Tibial nerve (tissue), 4 donors: ENCODE measurements at places on chromosomes 7 and 10. TPM values are rescaled to one million over a fixed set of nuclear protein-coding genes. Genes with fewer than 3 reads are reported as not detected.

CFAP69 gene
- total RNA-seq: 18.9 TPM

PON1 gene
- total RNA-seq: not detected

ABCB4 gene
- 2.0 TPM for total RNA-seq

HPSE2 gene
- 0.63 TPM for total RNA-seq

- DNase-seq: no peak
- H3K27ac ChIP-seq: no peak overlapping the region
- no peaks in the 10 kb centered on the region for H3K27me3 ChIP-seq
- H3K4me1 ChIP-seq: no peaks in the 10 kb centered on the region
- H3K4me3 ChIP-seq: no peak overlapping the region
Measured at GRCh38 chr10:77737608-77738007, 100.0 kb upstream of the KCNMA1 start.

GRCh38 chr7:122488241-122488640, 183.7 kb upstream of the FEZF1 start:
- no peaks in the 10 kb centered on the region for H3K36me3 ChIP-seq
- H3K27ac ChIP-seq: no peak overlapping the region
- no peak overlapping the region for H3K4me3 ChIP-seq
- no peak for DNase-seq
- H3K4me1 ChIP-seq: no peaks in the 10 kb centered on the region

DNA sequence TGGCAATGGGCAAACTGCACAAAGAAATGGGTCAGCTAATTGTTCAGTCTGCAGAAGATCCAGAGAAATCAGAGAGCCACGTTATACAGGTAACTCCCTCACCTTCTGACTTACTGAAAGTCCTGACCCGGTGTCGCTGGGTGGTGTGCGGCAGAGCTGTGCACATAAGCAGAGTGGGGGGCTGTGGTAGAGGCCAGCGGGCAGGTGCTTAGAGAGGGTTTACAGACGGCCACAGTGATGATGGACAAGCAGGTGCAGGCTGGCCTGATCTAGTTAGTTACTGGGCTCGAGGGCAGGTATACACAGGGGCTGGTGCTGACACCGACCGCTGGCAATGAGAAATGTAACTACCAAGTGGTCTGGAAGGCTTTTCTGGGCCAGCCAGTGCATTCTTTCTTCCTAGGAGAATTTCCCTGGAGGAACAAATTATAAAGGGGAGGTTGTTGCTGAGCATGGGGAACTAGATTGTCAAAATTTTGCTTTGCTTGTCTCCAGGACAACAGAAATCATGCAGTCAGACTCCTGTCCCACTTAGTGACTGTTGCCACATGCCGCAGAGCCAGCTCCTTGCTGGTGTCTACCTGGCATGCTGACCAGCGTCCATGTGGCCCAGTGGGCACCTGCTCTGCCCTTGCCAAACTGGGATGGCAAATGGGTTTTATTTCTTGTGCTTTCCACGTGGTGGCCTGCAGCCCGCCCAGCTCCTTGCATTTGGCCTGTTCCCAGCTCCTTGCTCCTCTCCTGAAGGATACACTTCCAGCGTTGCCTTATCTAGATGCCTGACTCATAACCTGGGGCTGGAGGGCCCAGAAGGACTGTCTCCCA, 28.8 kb downstream of the DENND10 start:
- H3K4me1 ChIP-seq: no peaks in the 10 kb centered on the region
- peaks cover 59% of the 10 kb centered on the region for H3K36me3 ChIP-seq
- peak overlapping the region; percentile 76 for H3K27ac ChIP-seq
- no peak overlapping the region for H3K4me3 ChIP-seq

- no peak overlapping the region for H3K4me3 ChIP-seq
- H3K36me3 ChIP-seq: peaks cover 11% of the 10 kb centered on the region
- no peak overlapping the region for H3K27ac ChIP-seq
- DNase-seq: no peak
Measured at GRCh38 chr10:21769041-21769440, 234.5 kb downstream of the DNAJC1 start.

- H3K4me1 ChIP-seq: peaks cover 78% of the 10 kb centered on the region
- no peaks in the 10 kb centered on the region for H3K36me3 ChIP-seq
- peak overlapping the region; percentile 82 for H3K27ac ChIP-seq
- no peaks in the 10 kb centered on the region for H3K27me3 ChIP-seq
- no peak for DNase-seq
Measured at GRCh38 chr10:124698545-124699469, 45.4 kb downstream of the FAM53B start.

- H3K27ac ChIP-seq: no peak overlapping the region
- H3K27me3 ChIP-seq: no peaks in the 10 kb centered on the region
- DNase-seq: no peak
- H3K4me1 ChIP-seq: peaks cover 21% of the 10 kb centered on the region
- H3K36me3 ChIP-seq: no peaks in the 10 kb centered on the region
Measured at GRCh38 chr7:134907639-134908038, 78.7 kb upstream of the AGBL3 start.

DNA sequence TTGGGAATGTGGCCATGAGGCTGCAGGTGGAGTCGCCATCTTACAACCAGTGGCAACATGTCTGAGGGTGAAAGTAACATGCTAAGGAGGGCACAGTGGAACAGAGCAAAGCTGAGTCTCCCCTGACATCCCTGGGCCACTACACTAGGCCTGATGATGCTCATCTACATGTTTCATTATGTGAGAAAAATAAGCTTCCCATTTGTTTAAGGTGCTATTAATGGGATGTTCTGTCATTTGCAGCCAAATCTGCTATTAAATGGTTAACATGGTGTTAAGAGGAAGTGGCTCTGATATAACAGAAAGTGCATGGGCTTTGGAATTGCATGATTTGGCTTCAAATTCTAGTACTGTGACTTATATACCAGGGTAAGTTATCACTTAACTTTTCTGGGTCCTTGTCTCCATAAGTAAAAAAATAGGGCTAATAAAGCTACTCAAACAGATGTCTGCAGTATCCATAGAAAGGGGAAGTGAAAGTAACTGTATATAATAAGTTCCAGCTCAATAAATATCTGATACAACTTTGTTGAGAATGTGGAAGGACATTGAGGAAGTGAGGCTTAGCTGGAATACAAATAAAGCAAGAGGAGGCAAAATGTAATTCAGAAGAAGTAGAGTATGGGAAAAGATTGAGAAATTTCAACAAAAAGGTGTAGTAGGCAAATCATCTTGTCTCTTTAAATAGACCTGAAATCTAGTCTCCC, 158.9 kb downstream of the RTKN2 start:
- no peak overlapping the region for H3K27ac ChIP-seq
- H3K4me3 ChIP-seq: no peak overlapping the region
- H3K4me1 ChIP-seq: no peaks in the 10 kb centered on the region
- H3K27me3 ChIP-seq: no peaks in the 10 kb centered on the region
- no peaks in the 10 kb centered on the region for H3K36me3 ChIP-seq
- no peak for DNase-seq

- no peaks in the 10 kb centered on the region for H3K27me3 ChIP-seq
- no peak overlapping the region for H3K4me3 ChIP-seq
- H3K4me1 ChIP-seq: no peaks in the 10 kb centered on the region
- H3K36me3 ChIP-seq: no peaks in the 10 kb centered on the region
- no peak for DNase-seq
Measured at GRCh38 chr10:104081998-104082397, 3.7 kb downstream of the COL17A1 start.

DNA sequence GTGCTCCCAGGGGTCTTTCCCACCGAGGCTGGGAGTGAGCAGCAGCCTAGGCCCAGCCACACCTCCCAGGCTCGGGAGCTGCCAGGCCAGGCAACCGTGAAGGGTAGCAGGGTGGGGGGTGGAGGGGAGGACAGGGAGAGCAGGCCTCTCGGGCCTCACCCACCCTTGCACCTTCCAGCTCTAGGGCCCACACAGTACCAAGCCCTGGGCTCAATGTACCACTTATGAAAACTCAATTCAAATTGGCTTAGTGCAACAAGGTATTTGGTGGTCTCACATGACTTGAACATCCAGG, 127.4 kb downstream of the FAM53B start:
- H3K4me3 ChIP-seq: no peak overlapping the region
- peaks cover 79% of the 10 kb centered on the region for H3K4me1 ChIP-seq
- H3K27ac ChIP-seq: no peak overlapping the region
- no peak for DNase-seq
- no peaks in the 10 kb centered on the region for H3K27me3 ChIP-seq

DNA sequence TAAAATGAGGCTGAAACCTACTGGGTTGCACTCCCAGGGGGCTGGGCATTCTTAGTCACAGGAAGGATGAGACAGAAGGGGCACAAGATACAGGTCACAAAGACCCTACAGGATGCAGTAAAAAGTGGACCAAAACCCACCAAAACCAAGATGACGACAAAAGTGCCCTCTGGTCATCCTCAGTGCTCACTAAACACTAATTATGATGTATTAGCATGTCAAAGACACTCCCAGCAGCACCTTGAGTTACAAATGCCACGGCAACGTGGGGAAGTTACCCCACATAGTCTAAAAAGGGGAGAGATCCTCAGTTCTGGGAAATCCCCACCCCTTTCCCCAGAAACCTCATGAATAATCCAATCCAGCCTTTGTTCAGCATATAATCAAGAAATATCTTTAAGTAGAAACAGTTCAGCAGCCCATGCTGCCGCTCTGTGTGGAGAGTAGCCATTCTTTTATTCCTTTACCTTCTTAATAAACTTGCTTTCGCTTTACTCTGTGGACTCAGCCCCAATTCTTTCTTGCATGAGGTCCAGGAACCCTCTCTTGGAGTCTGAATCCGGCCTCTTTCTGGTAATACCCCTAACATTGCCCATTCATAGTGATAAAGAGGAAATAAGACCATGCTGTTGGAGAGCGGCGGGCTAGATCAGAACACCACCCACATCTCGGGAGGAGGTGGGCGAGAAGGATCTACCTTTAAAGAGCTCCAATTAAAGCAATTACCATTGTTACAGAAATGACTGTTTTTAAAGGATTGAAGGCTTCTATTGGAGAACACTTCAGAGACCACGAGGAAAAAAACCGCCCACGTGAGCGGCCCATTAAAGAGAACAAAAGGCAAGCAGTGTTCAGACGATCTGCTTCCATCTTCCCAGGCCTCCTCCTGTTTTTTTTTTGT, 170.9 kb downstream of the USP6NL start:
- no peak overlapping the region for H3K4me3 ChIP-seq
- no peak overlapping the region for H3K27ac ChIP-seq
- no peaks in the 10 kb centered on the region for H3K36me3 ChIP-seq
- H3K4me1 ChIP-seq: no peaks in the 10 kb centered on the region
- no peak for DNase-seq

DNA sequence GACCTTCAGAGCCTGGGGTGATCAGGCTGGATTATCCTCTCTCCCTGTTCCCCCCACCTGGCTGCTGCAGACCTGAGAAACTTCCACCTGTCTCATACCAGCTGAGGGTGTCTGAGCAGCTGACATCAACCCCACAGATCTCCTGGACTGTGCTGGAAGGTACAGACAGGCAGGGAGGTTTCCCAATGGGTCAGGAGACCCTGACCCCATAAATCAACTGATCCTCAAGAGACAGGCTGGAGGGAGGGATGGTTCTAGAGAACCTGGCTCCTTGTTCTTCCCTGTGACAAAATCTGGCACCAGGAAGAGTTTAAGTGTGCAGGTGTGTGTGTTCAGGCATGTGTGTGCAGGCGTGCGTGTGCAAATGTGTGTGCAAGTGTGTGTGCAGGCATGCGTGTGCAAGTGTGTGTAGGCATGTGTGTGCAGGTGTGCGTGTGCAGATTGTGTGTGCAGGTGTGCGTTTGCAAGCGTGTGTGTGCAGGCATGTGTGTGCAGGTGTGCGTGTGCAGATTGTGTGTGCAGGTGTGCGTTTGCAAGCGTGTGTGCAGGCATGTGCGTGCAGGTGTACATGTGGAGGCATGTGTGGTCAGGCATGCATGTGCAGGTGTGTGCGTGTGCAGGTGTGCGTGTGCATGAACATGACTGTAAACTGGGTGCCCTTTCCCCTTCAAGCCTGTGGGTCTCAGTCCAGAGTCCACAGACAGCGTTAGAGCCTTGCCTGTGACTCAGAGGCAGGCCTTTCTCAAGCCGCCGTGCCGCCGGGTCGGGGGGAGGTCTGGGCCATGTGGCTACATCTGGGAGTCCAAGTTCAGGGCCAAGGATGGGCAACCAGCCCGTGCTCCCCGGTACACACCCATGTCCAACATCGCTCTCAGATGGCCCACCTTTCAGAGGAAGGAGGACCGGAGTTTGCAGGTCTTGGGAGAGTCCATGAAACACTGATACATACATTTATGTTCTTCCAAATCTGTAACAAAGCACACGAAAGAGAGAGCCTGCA, 50.1 kb upstream of the ELN start:
- no peaks in the 10 kb centered on the region for H3K27me3 ChIP-seq
- DNase-seq: no peak
- no peak overlapping the region for H3K4me3 ChIP-seq
- H3K36me3 ChIP-seq: no peaks in the 10 kb centered on the region
- no peak overlapping the region for H3K27ac ChIP-seq

- H3K27me3 ChIP-seq: no peaks in the 10 kb centered on the region
- H3K27ac ChIP-seq: no peak overlapping the region
- no peaks in the 10 kb centered on the region for H3K36me3 ChIP-seq
- DNase-seq: no peak
Measured at GRCh38 chr10:1310271-1310789, 254.1 kb downstream of the WDR37 start.

GRCh38 chr7:50690541-50691011, 92.1 kb downstream of the GRB10 start:
- H3K27ac ChIP-seq: no peak overlapping the region
- H3K4me3 ChIP-seq: no peak overlapping the region
- no peak for DNase-seq
- peaks cover 19% of the 10 kb centered on the region for H3K36me3 ChIP-seq
- no peaks in the 10 kb centered on the region for H3K4me1 ChIP-seq
- H3K27me3 ChIP-seq: no peaks in the 10 kb centered on the region

GRCh38 chr10:70605161-70605560, 2.6 kb upstream of the PRF1 start:
- no peaks in the 10 kb centered on the region for H3K36me3 ChIP-seq
- no peak overlapping the region for H3K4me3 ChIP-seq
- no peaks in the 10 kb centered on the region for H3K27me3 ChIP-seq
- DNase-seq: no peak

DNA sequence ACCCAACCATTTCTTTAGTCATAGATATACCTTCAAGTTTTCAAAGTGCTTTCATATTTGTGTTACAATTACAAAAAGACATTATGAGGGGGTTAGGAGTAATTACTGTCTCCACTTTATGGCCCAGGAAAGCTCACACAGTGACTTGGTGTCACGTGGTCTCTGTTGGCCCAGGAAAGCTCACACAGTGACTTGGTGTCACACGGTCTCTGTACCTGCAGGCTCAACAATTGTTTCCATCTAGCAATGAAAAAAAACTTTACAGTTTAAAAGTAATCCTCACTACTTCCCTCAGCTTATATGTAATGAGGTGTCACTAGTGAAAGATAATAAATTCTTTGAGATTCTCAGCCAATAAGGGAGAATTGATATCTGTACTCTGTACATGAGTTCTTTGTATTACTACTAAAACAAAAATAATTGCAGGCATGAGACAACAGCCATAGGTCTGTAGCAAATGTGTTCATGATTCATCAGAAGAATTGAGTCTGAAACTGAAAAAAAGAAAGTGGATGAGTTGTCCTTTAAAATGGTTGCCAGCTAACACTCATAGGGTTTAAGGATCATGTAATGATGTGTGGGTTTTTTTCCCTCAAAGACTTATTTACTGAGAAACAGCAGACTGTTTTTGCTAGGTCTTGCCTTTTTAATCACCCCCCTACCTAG, 10.9 kb downstream of the OGDH start:
- no peak overlapping the region for H3K27ac ChIP-seq
- H3K4me3 ChIP-seq: no peak overlapping the region
- H3K4me1 ChIP-seq: no peaks in the 10 kb centered on the region
- no peak for DNase-seq
- H3K27me3 ChIP-seq: no peaks in the 10 kb centered on the region

GRCh38 chr10:2968401-2969058, 98.8 kb upstream of the PFKP start:
- no peaks in the 10 kb centered on the region for H3K4me1 ChIP-seq
- H3K36me3 ChIP-seq: no peaks in the 10 kb centered on the region
- no peak overlapping the region for H3K4me3 ChIP-seq
- H3K27ac ChIP-seq: no peak overlapping the region
